ENCODE measurements at places on chromosomes 6 and 20.
A peak's percentile ranks its signal among the peaks of the same experiment; 100 is the strongest.

DNA sequence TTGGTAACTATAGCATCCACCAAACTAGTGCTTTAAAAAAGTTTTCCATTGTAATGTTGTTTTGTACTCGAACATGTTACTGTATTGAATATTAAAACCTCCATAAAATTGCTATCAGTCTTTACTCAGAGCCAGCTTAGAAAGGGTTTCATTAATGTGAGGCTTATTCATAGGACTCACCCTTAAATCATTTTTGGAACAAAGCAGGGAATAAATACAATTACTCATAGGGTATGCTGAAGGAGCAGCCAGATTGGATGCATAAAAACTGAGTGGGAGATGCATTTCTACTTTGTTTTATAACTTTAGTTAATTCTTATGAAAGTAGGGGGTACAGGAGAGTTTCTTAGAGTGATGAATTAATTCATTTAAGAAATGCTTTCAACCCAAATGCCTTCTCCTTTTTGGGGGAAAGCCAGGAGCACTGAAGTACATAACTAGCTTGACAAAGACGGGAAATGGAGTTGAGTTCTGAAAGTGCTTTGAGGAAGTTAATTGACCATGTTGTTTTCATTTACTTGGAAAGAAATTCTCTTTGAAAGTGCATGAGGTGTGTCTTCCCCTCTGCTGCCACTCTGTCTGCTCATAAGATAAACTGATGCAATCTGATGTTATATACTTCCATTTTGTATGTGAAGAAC is 90.3 kb downstream of the RNF144B start:
- DNase-seq, result no peak

- no peak for DNase-seq
Observed at GRCh38 chr6:2047855-2048254, 197.6 kb downstream of the GMDS start.

DNA sequence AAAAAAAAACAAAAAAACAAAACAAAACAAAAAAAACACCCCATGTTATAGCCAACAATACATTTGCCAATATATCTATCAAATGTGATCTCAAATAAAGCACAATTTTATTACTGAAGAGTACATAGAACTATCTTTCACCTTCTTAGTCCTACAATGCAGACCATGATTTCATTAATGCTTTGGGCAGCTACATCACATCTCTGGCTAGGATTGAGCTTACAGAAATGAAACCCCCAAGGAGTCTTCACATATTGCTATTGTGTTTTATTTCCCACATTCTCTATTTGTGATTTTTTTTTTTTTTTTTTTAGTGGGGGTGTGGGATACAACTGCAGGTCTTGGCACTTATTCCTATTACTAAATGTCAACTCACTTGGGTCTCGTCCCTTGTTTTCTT is 189.3 kb downstream of the BACH2 start:
- DNase-seq, result no peak

DNA sequence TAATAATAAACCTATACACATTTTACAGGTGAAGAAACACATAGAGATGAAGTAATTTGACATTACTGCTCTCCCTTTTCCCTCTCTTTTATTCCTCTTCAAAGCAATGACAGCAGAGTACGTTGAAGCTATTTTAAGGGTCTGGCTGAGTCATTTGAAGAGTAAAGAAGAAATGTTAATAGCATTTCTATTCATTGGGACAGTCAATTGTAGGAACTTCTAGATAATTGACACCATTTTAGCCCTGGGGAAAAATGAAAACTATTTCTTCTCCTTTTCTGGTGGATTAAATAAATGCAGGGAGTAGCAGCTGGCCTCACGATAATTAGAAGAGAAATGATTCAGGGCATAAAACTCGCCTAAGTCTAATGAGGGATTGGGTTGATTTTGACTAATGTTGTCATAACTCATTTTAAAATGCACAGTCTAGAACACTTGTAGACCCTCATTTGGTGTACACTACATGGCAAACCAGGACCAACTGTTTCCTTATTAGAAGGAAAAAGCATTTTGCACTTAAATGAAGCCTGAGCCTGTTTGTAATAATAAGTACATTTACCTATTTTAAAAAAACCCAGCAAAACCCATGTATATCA is 48.1 kb downstream of the RIPOR2 start:
- DNase-seq, result no peak

DNA sequence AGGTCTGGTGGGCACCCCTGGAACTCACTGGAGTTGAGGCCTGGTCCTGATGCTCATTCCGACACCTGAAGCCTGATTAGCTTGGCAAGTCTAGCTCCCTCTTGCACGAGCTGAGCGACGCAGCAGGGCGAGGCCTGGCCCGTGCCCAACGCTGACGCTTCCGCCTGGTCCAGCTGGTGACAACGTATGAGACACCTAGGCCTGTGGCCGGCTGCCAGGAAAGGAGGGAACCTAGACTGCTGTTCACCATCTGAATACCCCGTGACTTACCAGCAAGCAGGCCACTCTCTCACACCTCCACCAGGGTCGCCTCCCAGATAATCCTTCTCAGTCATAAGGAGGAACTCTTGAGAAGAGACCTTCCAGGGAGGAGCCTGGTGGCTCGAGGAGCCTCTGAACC is 24.5 kb downstream of the YTHDF1 start:
- DNase-seq, result peak; percentile 100

DNA sequence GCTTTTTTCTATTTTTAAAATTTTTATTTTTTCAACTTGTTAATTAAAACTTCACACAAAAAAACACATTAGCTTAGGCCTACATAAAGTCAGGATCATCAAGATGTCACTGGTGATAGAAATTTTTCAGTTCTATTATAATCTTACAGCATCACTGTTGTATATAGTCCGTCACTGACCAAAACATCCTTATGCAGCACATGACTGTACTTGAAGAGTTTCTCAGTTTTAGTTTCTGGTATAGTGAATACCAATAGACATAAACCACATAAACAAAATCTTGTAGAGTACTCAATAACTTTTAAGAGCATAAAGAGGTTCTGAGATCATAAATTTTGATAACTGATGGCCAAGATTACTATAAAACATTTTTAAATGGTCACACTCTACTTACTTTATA is 71.8 kb downstream of the ASCC3 start:
- DNase-seq, result no peak

DNA sequence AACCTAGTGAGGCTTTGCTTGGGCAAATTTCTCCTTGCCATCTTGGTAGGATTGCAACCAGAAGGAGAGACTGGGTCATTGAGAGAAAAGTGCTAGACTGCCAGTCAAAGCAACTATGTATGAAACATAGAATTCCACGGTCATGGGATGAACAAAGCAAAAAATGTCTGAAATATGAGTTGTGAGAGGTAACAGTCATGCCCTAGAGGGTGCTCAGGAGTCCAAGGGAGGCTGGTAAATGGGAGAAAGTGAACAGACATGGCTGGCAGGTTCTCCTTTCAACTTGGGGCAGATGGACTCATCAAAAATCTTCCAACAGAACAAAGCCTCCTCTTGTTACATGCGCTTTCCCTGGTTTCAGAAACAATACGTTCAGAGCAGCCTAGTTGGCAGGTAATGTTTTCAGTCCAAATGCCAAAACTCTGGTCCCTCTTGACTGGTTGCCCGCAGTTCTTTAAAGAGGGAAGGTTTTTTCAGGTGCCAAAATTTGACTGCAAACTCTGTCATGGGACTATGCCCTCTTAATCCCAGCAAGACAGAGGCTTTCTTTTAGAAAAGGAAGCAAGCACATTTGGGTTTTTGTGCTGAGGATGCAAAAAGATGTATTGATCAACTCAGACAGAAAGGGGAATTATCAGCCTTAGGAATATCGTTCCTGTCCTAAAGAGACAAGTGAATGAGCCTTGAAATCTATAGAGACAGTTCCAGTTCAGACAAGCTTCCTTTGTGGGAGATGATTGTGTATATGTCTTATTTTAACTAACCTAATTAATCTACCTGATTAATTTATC is 68.5 kb upstream of the SASH1 start:
- DNase-seq, result no peak

DNA sequence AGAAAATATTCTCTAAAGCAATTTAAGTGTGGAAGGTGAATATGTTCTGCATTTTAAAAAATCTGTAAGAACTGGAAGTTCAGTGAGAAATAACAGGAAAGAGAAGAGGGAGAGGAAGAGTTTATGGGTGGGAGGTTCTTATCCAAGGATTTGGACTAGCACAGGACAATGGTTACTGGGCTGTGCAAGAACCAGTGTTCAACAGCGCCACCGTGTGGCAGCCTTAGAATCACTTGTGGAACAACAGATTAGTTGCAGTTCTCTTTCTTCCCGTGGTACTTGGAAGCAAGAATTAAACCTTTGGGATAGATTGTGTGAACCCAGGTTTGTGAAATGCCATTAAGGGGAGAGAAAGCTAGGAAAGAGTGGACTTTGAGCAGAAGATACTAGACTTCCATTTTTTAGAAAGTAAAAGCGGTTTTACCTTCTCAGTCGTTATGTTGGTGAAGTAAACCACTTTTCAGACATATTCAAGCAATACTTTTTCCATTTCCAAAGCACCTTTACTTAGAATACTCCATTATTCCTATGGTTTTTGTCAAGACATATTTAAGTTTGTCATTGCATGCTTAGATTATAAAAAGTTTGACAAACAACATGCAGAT is 436.7 kb downstream of the RNF144B start:
- peak; percentile 78 for DNase-seq

- no peak for DNase-seq
Observed at GRCh38 chr6:132179955-132180354, 221.3 kb downstream of the MOXD1 start.

GRCh38 chr6:116550796-116551195 is 2.8 kb upstream of the CALHM4 start:
- DNase-seq, result no peak

DNA sequence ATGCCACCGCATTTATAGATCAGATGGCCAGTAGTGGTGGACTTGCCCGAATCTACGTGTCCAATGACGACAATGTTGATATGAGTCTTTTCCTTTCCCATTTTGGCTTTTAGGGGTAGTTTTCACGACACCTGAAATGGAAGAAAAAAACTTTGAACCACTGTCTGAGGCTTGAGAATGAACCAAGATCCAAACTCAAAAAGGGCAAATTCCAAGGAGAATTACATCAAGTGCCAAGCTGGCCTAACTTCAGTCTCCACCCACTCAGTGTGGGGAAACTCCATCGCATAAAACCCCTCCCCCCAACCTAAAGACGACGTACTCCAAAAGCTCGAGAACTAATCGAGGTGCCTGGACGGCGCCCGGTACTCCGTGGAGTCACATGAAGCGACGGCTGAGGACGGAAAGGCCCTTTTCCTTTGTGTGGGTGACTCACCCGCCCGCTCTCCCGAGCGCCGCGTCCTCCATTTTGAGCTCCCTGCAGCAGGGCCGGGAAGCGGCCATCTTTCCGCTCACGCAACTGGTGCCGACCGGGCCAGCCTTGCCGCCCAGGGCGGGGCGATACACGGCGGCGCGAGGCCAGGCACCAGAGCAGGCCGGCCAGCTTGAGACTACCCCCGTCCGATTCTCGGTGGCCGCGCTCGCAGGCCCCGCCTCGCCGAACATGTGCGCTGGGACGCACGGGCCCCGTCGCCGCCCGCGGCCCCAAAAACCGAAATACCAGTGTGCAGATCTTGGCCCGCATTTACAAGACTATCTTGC is 725 bp downstream of the EEF1A1 start:
- DNase-seq, result peak; percentile 74

- DNase-seq, result no peak
Observed at GRCh38 chr6:96234444-96234843, 218.7 kb downstream of the FUT9 start.

DNA sequence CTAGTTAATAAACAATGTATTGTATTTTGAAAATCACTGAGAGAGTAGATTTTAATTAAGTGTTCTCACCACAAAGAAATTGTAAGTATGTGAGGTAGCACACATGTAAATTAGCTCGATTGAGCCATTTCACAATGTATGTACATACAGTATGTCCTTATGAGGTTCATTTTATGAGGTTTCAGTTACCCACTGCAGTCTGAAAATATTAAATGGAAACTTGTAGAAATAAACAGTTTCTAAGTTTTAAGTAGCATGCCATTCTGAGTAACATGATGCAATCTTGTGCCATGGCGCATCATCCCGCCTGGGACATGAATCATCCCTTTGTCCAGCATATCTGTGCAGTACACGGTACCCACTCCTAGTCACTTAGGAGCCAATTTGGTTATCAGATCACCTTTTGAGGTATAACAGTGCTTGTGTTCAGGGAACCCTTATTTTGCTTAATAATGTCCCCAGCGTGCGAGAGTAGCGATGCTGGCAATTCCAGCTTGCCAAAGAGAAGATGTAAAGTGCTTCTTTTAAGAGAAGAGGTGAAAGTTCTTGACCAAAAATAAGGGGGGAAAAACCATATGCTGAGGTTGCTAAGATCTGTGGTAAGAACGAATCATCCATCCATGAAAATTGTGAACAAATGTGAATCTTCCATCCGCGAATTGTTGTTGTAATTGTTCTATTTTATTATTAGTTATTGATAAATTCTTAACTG is 64.7 kb downstream of the KCNS1 start:
- no peak for DNase-seq

- DNase-seq, result peak; percentile 58
Observed at GRCh38 chr6:45477790-45478189, 100.1 kb upstream of the SUPT3H start.

DNA sequence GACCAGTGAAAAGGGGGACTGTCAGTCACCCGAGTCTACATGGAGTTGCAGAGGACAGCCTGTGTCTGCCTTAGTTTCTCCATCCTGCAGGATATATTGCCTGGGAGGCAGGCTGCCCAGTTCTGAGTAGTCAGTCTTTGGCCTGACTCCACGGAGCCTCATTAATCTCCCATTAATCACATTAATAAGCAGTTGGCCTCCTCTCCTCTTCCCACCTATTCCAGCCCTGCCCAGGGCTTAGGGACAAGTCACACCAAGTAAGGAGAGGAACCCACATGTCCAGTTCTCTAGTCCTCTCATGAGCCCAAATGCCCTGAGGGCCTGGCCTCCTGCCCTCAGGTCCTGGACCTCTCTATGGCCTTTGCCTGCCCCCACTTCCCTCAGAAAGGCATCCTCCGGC is 1.3 kb upstream of the MUCL3 start:
- DNase-seq, result no peak

- no peak for DNase-seq
Observed at GRCh38 chr6:8674126-8674525, 238.8 kb upstream of the SLC35B3 start.

DNA sequence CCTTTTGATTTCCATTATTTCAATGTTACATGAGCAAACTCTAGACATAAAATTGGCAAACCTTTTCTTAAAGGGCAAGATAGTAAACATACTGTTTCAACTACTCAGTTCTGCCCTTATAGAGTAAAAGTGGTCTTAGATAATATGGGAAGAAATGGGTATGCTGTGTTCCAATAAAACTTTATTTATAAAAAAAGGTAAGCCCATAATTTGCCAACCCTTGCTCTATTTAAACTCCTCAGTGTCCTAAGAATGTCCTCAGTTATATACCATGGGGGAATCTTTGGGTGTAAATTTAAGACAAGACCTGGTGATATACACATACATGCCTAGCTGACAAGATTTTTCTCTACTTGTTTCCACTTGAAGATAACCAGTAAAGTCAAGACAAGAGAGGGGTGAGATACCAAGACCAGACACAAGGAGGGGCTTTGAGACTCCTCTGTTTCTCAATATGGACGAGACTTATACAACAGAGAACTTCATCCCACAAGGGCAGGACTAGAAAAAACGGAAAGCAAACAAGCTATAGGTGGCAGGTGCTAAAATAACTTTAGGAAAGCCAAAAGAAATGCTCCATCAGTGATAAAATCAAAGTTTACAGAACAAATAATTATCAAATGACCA is 10.5 kb downstream of the SNX3 start:
- peak; percentile 41 for DNase-seq
